B cell (primary cell): ENCODE measurements at places on chromosomes 13 and 19.

- no peak overlapping the region for H3K4me3 ChIP-seq
- H3K36me3 ChIP-seq = no peaks in the 10 kb centered on the region
- no peak for DNase-seq
Measured at GRCh38 chr13:112446867-112447266, 70.7 kb downstream of the SPACA7 start.

- no peak overlapping the region for H3K27ac ChIP-seq
- no peak overlapping the region for H3K4me3 ChIP-seq
- no peak for DNase-seq
- H3K27me3 ChIP-seq = no peaks in the 10 kb centered on the region
- H3K4me1 ChIP-seq = no peaks in the 10 kb centered on the region
Measured at GRCh38 chr19:17910791-17911360, 21.9 kb upstream of the CCDC124 start.

DNA sequence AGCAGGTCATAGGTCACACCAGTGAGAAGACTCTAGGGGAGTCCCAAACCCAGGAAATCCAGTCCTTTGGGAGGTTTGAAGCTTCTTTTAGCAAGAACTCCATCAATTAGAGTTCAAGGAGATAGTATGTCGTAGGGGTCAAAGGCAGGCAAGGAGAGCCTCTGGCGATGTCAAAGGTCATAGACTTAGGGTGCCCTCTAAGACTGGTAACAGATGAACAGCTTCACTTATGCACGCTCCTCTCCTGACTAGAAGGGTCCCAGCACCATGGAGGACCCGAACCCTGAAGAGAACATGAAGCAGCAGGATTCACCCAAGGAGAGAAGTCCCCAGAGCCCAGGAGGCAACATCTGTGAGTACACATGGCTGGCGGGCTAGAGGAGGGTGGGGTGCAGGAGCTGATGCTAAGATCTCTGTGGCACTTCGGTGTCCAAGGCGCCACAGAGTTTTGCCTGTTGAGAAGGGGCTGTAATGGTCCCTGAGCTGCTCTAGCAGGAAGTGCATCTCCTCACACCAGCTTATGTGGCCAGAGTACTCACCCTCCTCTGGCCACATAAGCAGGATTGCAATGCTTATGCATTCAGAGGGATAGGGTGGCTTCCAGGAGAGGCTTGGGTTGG is 557 bp downstream of the ZNF576 start:
- peaks cover 40% of the 10 kb centered on the region for H3K36me3 ChIP-seq
- peak overlapping the region; percentile 82 for H3K4me3 ChIP-seq
- peaks cover 16% of the 10 kb centered on the region for H3K4me1 ChIP-seq
- DNase-seq = no peak

DNA sequence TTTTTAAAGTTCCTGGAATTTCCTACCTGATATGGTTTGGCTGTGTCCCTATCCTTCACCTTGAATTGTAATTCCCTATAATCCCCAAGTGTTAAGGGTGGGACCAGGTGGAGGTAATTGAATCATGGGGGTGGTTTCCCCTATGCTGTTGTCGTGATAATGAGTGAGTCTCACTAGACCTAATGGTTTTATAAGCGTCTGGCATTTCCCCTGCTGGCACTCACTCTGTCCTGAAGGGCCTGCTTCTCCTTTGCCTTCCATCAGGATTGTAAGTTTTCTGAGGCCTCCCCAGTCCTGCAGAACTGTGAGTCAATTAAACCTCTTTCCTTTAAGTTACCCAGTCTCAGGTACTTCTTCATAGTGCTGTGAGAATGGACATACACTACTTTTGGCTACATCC is 298.7 kb downstream of the HS6ST3 start:
- no peaks in the 10 kb centered on the region for H3K4me1 ChIP-seq
- H3K4me3 ChIP-seq = no peak overlapping the region
- no peaks in the 10 kb centered on the region for H3K27me3 ChIP-seq
- H3K27ac ChIP-seq = no peak overlapping the region
- DNase-seq = no peak

DNA sequence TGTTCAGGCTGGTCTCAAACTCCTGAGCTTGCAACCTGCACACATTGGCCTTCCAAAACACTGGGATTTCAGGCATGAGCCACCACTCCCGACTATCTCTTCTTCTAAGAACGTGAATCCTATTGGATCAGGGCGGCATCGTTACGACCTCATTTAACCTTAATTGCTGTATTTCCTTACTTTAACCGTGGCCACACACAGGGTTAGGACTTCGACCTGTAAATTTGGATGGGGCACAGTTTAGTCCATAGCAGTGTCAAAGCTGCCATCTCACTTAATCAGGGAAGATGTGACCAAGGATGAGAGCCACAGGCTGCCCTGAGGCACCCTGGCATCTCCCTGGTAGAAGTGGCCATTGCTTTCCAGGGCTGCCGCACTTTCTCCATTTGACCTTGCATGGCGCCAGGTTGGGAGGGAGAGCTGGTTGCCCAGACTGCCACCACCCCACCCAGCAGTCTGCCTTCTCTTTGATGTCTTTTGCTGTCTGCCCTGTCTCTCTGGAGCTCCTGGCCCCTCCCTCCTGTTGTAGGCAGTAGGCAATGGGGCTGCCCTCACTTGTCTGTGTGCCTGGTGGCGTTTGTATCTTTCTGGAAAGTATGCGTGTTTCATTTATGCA is 141.3 kb upstream of the RNF113B start:
- no peaks in the 10 kb centered on the region for H3K36me3 ChIP-seq
- no peak overlapping the region for H3K4me3 ChIP-seq
- no peak for DNase-seq
- no peaks in the 10 kb centered on the region for H3K27me3 ChIP-seq
- no peak overlapping the region for H3K27ac ChIP-seq
- H3K4me1 ChIP-seq = no peaks in the 10 kb centered on the region

GRCh38 chr13:33349986-33350826 is 64.7 kb upstream of the STARD13 start:
- peaks cover 11% of the 10 kb centered on the region for H3K27me3 ChIP-seq
- H3K36me3 ChIP-seq = no peaks in the 10 kb centered on the region
- no peak overlapping the region for H3K4me3 ChIP-seq
- peaks cover 37% of the 10 kb centered on the region for H3K4me1 ChIP-seq
- H3K27ac ChIP-seq = no peak overlapping the region

DNA sequence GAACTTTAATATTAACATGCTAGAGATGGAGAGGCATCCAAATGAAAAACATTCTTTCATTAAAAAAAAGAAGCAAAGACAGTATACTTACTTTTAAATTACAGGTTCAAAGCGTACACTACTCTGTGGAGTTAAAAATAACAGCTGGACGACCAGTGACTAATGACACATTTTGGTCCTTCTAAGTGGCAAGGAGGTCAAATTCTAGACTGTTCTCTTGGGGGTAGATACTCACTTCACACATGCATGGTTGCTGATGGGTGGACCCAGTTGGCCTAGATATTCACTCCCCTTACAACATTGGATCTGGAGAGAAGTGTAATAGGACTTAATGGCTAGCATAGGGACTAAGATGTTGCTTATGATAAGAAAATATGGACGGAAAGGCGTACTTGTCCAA is 302.2 kb downstream of the DNAJC15 start:
- no peaks in the 10 kb centered on the region for H3K36me3 ChIP-seq
- H3K27ac ChIP-seq = no peak overlapping the region
- H3K4me1 ChIP-seq = no peaks in the 10 kb centered on the region
- no peaks in the 10 kb centered on the region for H3K27me3 ChIP-seq
- no peak overlapping the region for H3K4me3 ChIP-seq

- no peaks in the 10 kb centered on the region for H3K27me3 ChIP-seq
- H3K27ac ChIP-seq = no peak overlapping the region
- DNase-seq = no peak
- no peaks in the 10 kb centered on the region for H3K4me1 ChIP-seq
Measured at GRCh38 chr19:31377736-31378135, 28.5 kb upstream of the TSHZ3 start.

DNA sequence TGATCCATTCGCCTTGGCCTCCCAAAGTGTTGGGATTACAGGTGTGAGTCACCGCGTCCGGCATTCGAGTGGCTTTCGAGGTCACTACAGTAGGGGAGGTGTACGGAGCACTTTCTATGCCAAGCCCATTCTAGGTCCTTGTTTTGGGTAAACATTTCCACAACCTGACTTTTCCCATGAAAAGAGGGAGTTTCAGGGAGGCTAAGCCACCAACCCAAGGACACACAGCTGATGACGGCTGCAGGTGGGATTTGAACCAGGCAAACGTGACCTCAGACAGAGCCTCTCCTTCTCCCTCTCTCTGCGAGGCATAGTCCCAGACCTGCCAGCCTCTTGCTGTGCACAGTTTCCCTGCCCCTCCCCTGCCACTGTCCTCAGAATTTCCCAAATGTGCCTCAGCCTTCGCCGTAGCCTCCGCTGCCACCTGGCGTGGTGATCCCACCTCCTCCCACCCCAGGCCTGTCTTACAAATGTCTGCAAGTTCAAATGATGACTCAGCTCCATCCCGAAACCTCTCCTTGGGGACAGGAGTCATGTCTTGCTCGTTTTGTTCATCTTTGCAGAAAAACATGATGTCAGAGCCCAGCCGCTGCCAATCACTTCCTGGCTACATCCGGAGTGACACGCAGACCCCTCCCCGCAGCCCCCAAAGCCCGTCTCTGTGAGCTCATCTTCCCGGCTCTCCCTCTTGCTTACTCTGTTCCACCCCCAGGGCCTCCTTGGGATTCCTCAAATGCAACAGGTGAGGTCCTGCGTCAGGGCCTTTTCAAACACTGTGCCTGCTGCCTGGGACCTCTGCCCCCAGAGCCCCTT is 6.6 kb upstream of the GADD45B start:
- no peaks in the 10 kb centered on the region for H3K27me3 ChIP-seq
- H3K4me1 ChIP-seq = peaks cover 6% of the 10 kb centered on the region
- H3K27ac ChIP-seq = no peak overlapping the region
- no peak overlapping the region for H3K4me3 ChIP-seq
- DNase-seq = no peak

GRCh38 chr19:16530540-16531379 is 11.5 kb downstream of the CHERP start:
- peaks cover 86% of the 10 kb centered on the region for H3K36me3 ChIP-seq
- no peaks in the 10 kb centered on the region for H3K27me3 ChIP-seq
- H3K27ac ChIP-seq = no peak overlapping the region

DNA sequence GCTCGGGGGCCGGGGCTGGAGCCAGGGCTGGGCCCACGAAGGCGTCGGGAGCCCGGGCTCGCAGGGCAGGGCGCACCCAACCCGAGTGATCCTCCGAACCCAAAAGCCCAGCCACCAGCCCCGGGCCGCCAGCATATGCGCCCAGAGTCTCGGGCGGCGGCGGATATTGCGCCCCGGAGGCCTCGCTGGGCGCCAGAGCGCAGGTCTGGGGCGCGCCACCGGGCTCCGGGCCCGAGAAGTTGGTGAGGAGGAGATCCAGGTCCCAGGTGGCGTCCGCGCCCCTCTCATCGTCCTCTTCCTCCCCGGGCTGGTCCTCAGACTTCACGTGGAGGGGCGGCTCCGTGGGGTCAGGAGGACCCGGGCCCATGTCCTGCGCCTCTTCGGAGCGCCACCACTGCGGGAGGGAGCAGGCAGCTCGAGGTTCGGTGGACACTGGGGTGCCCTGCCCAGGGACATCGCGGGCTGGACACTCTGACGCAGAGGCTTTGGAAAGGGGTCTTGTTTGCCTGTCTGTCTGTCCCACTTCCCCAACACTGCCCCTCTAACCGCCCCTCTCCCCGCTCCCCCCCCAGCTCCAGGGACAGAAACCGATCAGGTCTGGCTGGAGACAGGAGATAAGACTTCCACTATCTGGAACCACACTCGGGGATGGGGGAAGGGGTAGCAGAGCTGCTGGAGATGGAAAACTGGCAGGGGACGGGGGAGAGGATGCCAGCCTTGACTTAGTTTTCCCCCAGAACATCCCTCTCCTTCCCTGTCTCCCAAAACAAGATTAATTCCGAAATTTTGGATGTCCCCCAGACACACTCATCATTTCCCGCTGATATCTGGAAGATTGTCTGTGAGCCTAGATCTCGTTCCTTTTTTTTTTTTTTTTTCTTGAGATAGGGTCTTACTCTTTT is 1.0 kb downstream of the KLF1 start:
- H3K4me3 ChIP-seq = no peak overlapping the region
- no peaks in the 10 kb centered on the region for H3K27me3 ChIP-seq
- H3K27ac ChIP-seq = no peak overlapping the region
- H3K36me3 ChIP-seq = no peaks in the 10 kb centered on the region
- peaks cover 17% of the 10 kb centered on the region for H3K4me1 ChIP-seq

DNA sequence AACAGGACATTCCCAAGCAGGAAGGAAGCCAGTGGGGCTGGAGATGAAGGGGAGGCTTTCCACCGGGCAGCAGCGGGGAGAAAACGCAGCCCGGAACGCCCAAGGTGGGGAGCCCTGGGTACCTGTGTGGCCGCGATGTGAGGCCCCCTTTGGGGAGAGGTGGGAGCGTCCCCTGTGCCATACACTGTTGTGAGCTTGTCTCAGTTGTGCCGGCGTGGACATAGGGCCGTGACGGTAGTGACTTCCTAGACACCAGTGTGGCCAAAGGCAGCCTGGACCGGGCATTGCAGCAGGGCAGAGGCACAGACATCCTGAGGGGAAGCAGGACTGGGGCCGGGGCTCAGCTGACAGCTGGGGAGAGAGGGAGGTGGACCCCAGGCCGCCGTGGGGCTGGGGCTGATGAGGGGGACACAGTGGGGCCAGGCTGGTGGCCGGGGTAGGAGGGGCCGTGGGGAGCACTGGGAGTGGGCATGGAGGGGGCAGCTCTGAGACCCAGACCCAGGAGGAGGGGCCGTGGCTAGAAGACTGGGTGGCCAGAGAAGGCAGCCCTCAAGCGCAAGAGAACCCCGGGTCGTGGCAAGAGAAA is 38.5 kb upstream of the TFDP1 start:
- no peak overlapping the region for H3K4me3 ChIP-seq
- no peaks in the 10 kb centered on the region for H3K27me3 ChIP-seq
- peaks cover 21% of the 10 kb centered on the region for H3K36me3 ChIP-seq
- H3K27ac ChIP-seq = no peak overlapping the region

GRCh38 chr19:11405846-11406643 is 13.1 kb downstream of the RGL3 start:
- H3K4me3 ChIP-seq = no peak overlapping the region
- DNase-seq = peak; percentile 64
- no peak overlapping the region for H3K27ac ChIP-seq
- H3K4me1 ChIP-seq = peaks cover 7% of the 10 kb centered on the region
- no peaks in the 10 kb centered on the region for H3K36me3 ChIP-seq

DNA sequence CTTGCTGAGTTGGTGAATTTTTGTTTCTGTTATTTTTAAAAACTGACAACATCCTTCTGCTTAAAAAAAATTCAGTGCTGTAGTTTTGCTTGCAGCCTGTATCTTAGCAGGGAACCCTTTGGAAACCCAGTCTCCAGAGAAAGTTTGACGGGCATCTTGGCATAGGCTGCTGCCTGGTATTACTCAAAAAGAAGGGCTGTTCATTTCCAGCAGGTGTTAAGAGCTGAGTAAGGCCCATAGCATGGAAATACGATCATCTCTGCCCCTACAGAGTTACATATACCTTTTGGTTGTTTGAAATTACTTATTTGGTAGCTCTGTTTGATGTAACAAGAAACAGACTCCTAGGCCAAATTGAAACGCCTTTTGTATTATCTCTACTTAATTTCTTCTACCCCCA is 41.5 kb downstream of the URI1 start:
- no peak for DNase-seq
- H3K4me1 ChIP-seq = no peaks in the 10 kb centered on the region
- no peak overlapping the region for H3K4me3 ChIP-seq
- H3K27me3 ChIP-seq = no peaks in the 10 kb centered on the region
- no peak overlapping the region for H3K27ac ChIP-seq

GRCh38 chr13:79679334-79679733 is 198.4 kb downstream of the NDFIP2 start:
- H3K27ac ChIP-seq = no peak overlapping the region
- H3K36me3 ChIP-seq = no peaks in the 10 kb centered on the region
